ENCODE measurements at places on chromosomes 16 and 17.
A peak's percentile ranks its signal among the peaks of the same experiment; 100 is the strongest.

- H3K36me3 ChIP-seq, result peaks cover 2% of the 10 kb centered on the region
- H3K27me3 ChIP-seq, result peaks cover 63% of the 10 kb centered on the region
- no peak for DNase-seq
- peak overlapping the region; percentile 66 for H3K4me3 ChIP-seq
- H3K4me1 ChIP-seq, result peaks cover 23% of the 10 kb centered on the region
Measured at GRCh38 chr17:81398176-81398831, 3.0 kb downstream of the BAHCC1 start.

- H3K4me3 ChIP-seq, result no peak overlapping the region
- H3K4me1 ChIP-seq, result peaks cover 3% of the 10 kb centered on the region
- H3K36me3 ChIP-seq, result peaks cover 46% of the 10 kb centered on the region
- no peaks in the 10 kb centered on the region for H3K27me3 ChIP-seq
- no peak overlapping the region for H3K27ac ChIP-seq
Measured at GRCh38 chr17:18248300-18248731, 10.2 kb downstream of the FLII start.

- H3K27me3 ChIP-seq, result peaks cover 8% of the 10 kb centered on the region
- H3K36me3 ChIP-seq, result no peaks in the 10 kb centered on the region
- no peak for DNase-seq
- no peak overlapping the region for H3K4me3 ChIP-seq
- H3K4me1 ChIP-seq, result peaks cover 23% of the 10 kb centered on the region
Measured at GRCh38 chr17:73639932-73640331, 4.3 kb downstream of the SDK2 start.

DNA sequence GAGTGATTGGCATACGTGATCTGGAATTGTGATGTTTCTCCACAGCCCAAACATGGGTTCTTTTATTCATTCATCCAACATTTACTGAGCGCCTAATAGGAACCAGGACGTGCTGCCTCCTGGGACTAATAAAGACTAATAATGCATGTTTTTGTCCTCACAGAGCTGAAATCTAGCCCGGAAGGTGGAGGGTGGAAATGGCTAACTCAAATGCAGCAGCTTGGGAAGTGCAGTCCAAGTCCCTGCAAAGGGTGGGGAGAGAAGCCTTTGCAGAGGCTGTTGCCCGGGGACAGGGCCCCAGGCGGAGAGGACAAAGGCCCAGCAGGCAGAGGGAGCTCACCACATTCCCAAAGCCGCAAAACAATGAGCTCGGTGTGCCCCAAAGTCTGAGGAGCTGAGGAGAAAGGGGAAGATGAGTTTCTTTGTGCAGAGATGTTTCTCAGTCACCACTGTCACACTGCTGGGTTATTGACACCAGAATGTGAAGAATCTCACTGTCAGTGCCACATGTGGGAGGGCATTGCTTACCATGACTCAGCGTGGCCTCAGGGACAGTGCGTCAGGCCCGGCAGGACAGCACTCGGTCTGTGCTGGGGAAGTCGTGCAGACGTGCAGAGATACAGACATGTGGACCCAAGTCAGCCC lies 118.2 kb upstream of the CHMP6 start:
- no peak overlapping the region for H3K4me3 ChIP-seq
- H3K27me3 ChIP-seq, result no peaks in the 10 kb centered on the region
- peaks cover 83% of the 10 kb centered on the region for H3K4me1 ChIP-seq
- DNase-seq, result no peak

- peaks cover 7% of the 10 kb centered on the region for H3K4me1 ChIP-seq
- DNase-seq, result no peak
- H3K27me3 ChIP-seq, result peaks cover 1% of the 10 kb centered on the region
- no peaks in the 10 kb centered on the region for H3K36me3 ChIP-seq
Measured at GRCh38 chr17:49445591-49445990, 30.9 kb upstream of the PHB1 start.

- H3K4me1 ChIP-seq, result no peaks in the 10 kb centered on the region
- H3K27me3 ChIP-seq, result no peaks in the 10 kb centered on the region
- no peak overlapping the region for H3K4me3 ChIP-seq
- no peaks in the 10 kb centered on the region for H3K36me3 ChIP-seq
- no peak overlapping the region for H3K27ac ChIP-seq
Measured at GRCh38 chr16:83269048-83269447, 538.7 kb upstream of the HSBP1 start.

DNA sequence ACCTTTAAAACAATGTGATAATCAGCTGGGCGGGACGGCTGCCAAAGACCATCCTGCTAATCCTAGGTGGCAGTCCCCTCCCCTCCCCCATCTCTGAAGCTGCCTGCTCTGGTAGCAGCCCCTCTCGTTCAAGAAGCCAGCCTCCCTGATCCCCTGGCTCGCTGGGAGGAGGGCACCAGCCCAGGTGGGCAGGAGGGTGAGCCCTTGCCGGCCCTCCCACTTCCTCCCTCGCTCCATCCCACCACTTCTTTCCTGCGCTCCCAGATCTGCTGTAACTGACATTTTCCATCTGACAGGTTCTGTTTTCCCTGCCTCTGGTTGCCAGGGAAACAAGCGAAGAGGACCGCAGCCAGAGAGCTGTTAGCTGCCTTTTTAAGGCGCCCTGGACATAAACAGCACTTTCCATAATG lies 155.7 kb upstream of the TNRC6C start:
- no peak for DNase-seq
- no peak overlapping the region for H3K4me3 ChIP-seq
- H3K27ac ChIP-seq, result no peak overlapping the region
- no peaks in the 10 kb centered on the region for H3K4me1 ChIP-seq

DNA sequence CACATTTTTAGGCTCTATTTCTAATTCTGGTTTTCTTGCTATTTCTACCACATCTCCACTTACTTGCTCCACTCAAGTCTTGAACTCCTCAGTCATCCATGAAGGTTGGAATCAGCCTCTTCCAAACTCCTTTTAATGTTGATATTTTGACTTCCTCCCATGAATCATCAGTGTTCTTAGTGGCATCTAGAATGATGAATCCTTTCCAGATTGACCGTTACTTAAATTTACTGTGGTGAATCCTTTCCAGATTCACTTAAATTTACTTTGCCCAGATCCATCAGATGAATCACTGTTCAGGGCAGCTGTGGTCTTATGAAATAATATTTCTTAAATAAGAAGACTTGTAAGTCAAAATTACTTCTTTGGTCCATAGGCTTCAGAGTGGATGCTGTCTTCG lies 32.4 kb downstream of the CLTC start:
- no peak for DNase-seq
- no peak overlapping the region for H3K27ac ChIP-seq
- peaks cover 27% of the 10 kb centered on the region for H3K4me1 ChIP-seq
- no peak overlapping the region for H3K4me3 ChIP-seq
- H3K36me3 ChIP-seq, result peaks cover 69% of the 10 kb centered on the region

DNA sequence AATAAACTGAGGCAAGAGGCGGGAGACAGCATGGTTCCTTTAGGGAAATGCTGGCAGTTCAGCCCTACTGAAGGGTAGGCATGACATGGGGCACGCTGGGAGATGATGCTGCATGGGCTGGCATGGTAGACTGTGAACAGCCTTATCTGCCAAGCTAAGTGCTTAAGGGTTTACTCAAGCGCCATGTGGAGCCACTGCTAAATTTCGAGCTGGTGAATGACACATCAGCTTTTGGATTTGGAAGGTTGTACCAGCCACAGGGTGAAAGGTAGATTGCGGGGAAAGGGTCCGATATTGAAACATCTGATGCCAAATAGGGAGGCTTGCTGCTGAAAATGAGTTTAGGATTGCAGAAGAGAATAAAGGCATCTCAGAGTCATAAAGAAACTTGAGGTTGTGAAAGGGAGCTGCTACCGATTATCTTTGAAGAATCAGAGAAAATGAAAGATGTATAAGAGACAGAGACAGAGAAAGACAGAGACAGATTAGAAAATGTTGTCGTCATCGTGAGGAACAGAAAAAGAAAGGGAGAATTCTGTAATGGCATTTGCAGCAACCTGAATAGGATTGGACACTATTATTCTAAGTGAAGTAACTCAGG lies 16.3 kb downstream of the PIK3R5 start:
- no peak for DNase-seq
- H3K27me3 ChIP-seq, result no peaks in the 10 kb centered on the region
- H3K27ac ChIP-seq, result peak overlapping the region; percentile 84
- peaks cover 85% of the 10 kb centered on the region for H3K36me3 ChIP-seq
- H3K4me1 ChIP-seq, result peaks cover 94% of the 10 kb centered on the region

GRCh38 chr16:1541293-1542165 lies 8.1 kb downstream of the TMEM204 start:
- H3K36me3 ChIP-seq, result peaks cover 67% of the 10 kb centered on the region
- no peak overlapping the region for H3K4me3 ChIP-seq
- no peaks in the 10 kb centered on the region for H3K27me3 ChIP-seq
- DNase-seq, result no peak
- peaks cover 83% of the 10 kb centered on the region for H3K4me1 ChIP-seq

- H3K4me1 ChIP-seq, result no peaks in the 10 kb centered on the region
- H3K36me3 ChIP-seq, result no peaks in the 10 kb centered on the region
- H3K27me3 ChIP-seq, result peaks cover 7% of the 10 kb centered on the region
- H3K4me3 ChIP-seq, result no peak overlapping the region
- no peak overlapping the region for H3K27ac ChIP-seq
Measured at GRCh38 chr16:49688036-49688697, 167.7 kb downstream of the ZNF423 start.

DNA sequence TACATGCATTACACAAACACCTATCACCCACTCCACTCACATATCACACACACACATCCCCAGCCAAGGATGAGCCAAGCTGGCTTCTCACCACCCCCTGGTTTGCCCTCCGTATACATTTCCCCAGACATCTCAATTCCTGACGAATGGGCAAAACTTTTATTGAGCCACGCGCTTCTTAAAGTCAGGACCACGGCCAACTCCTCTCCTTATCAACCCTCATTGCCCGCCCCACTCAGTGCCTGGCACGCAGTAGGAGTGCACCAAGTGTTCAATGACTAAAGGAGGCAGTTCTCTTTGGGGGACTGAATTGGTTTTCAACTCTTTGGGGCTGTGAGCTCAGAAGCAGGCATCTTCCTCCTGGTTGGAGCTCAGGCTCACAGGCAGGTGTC lies 22.5 kb upstream of the C16orf78 start:
- no peak overlapping the region for H3K4me3 ChIP-seq
- no peaks in the 10 kb centered on the region for H3K36me3 ChIP-seq
- peaks cover 1% of the 10 kb centered on the region for H3K27me3 ChIP-seq
- no peak for DNase-seq
- no peaks in the 10 kb centered on the region for H3K4me1 ChIP-seq
- H3K27ac ChIP-seq, result no peak overlapping the region

DNA sequence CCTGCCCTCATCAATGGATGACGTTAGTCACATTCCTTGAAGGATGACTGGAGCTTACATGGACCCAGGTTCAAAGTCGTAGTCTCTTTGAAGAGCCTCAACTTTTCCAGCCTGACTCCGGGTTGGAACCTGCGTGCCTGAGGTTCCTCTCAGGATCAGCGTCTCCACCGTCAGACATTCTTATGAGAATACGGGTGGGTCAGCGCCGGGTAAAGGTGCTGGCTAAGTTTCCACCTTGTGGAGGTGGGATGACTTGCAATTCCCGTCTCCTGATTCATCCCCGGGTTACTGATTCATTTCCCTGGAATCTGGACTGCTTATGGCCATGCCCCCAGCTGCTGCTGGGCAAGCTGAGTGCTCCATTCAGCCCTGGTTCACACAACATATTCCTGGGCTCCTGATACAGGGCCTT lies 38.9 kb upstream of the CMIP start:
- DNase-seq, result no peak
- no peak overlapping the region for H3K27ac ChIP-seq
- H3K36me3 ChIP-seq, result no peaks in the 10 kb centered on the region
- H3K4me3 ChIP-seq, result no peak overlapping the region
- H3K27me3 ChIP-seq, result peaks cover 2% of the 10 kb centered on the region

- H3K36me3 ChIP-seq, result no peaks in the 10 kb centered on the region
- H3K27ac ChIP-seq, result no peak overlapping the region
- H3K27me3 ChIP-seq, result peaks cover 4% of the 10 kb centered on the region
- DNase-seq, result peak; percentile 83
- H3K4me3 ChIP-seq, result no peak overlapping the region
Measured at GRCh38 chr17:63919311-63919723, 678 bp upstream of the GH1 start.

GRCh38 chr17:7646457-7646856 lies 4.3 kb upstream of the ATP1B2 start:
- peaks cover 26% of the 10 kb centered on the region for H3K27me3 ChIP-seq
- H3K27ac ChIP-seq, result no peak overlapping the region
- H3K4me3 ChIP-seq, result no peak overlapping the region
- no peak for DNase-seq

DNA sequence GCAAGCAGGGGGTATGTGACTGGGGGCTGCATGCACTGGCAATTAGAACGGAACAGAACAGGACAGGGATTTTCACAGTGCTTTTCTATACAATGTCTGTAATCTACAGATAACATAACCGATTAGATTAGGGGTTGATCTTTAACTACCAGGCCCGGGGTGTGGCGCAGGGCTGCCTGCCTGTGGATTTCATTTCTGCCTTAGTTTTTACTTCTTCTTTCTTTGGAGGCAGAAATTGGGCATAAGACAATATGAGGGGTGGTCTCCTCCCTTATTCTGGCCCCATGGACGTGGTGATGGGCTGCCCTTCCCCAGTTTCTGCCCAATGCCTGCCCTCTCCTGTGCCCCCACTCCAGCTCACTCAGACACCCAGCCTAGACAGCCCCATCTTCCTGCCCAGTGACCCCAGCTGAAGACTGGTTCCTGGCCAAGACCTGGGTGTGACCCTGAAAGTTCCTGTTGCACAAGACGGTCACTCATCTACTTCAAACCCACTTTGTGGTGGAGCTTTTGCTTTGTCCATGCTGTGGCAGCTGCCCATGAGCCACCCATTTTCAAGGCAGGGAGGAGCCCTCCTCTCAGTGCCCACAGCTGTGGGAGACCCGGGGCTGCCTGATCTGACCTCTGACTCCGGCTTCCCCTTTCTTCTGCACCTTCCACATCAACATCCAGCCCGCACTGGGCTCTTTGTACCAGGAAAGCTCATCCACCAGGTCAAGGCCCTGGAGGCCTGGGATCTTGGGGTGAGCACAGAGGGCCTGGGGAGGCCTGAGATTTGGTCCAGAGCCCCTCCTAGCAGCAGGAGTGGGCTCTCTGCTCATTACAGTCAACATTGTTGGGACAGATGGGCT lies 18.6 kb downstream of the ALOX12B start:
- H3K36me3 ChIP-seq, result no peaks in the 10 kb centered on the region
- H3K4me3 ChIP-seq, result no peak overlapping the region
- no peak for DNase-seq

DNA sequence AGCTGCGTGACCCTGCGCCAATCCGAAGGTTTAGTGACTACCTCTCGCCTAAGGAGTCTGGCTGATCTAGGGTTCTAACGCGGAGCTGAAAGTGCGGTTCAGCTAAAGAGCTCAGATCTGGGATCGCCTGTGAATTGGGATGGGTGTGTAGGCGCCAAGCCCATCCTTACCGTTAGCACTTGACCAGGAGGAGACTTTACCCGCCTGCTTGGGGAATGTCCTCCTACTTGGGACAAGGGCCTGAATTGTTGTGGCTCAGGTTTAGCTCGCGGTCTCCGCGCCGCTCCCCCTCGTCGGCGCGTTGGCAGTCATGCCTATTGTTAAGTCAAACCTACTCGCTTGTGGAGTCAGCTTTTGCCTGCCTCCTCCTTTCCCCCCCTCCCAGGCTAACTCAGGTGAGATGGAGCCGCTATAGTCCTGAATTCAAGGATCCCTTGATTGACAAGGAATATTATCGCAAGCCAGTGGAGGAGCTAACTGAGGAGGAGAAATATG lies 480 bp downstream of the MRPS7 start:
- peaks cover 48% of the 10 kb centered on the region for H3K4me1 ChIP-seq
- peaks cover 21% of the 10 kb centered on the region for H3K36me3 ChIP-seq
- DNase-seq, result no peak
- peak overlapping the region; percentile 100 for H3K27ac ChIP-seq
- H3K4me3 ChIP-seq, result peak overlapping the region; percentile 99

GRCh38 chr17:79113699-79114457 lies 39.3 kb downstream of the ENGASE start:
- H3K4me3 ChIP-seq, result no peak overlapping the region
- H3K27me3 ChIP-seq, result no peaks in the 10 kb centered on the region
- no peaks in the 10 kb centered on the region for H3K4me1 ChIP-seq

GRCh38 chr16:8931859-8932258 lies 31.8 kb downstream of the USP7 start:
- H3K27me3 ChIP-seq, result no peaks in the 10 kb centered on the region
- H3K27ac ChIP-seq, result no peak overlapping the region
- no peak overlapping the region for H3K4me3 ChIP-seq

Measured in activated CD4-positive, alpha-beta T cell treated with anti-CD3 and anti-CD28 coated beads, Interleukin-2, amount 10 ng/mL, durations not matched to agents 7 days and 5 days (primary cell).